ENCODE measurements at places on chromosomes 16 and 17.

GRCh38 chr17:62150471-62150870, 85.4 kb upstream of the MED13 start:
- DNase-seq = no peak

DNA sequence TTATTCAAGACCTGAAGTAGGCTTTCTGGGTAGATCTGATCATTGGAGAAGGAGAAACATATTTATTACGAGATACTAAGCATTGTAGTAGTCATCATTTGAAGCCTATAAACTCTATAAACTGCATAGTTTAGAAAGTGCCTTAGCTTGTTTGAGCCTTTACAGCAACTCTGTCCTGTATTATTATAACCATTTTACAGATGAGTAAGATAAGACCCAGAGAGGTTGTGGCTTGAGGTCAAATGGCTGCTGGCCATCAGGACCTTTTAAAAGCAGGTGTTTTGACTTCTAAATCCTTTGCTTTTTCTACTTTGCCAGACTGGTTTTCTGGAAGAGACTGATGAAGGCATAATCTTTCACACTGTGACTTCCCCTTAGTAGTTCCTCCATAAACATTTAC, 7.1 kb downstream of the USP10 start:
- DNase-seq = no peak

- no peak for DNase-seq
These were observed 14.1 kb downstream of the ALDH3A1 start for GRCh38 chr17:19733953-19734526.

- no peak for DNase-seq
These were observed 77.6 kb upstream of the GSE1 start for GRCh38 chr16:85535352-85536072.

DNA sequence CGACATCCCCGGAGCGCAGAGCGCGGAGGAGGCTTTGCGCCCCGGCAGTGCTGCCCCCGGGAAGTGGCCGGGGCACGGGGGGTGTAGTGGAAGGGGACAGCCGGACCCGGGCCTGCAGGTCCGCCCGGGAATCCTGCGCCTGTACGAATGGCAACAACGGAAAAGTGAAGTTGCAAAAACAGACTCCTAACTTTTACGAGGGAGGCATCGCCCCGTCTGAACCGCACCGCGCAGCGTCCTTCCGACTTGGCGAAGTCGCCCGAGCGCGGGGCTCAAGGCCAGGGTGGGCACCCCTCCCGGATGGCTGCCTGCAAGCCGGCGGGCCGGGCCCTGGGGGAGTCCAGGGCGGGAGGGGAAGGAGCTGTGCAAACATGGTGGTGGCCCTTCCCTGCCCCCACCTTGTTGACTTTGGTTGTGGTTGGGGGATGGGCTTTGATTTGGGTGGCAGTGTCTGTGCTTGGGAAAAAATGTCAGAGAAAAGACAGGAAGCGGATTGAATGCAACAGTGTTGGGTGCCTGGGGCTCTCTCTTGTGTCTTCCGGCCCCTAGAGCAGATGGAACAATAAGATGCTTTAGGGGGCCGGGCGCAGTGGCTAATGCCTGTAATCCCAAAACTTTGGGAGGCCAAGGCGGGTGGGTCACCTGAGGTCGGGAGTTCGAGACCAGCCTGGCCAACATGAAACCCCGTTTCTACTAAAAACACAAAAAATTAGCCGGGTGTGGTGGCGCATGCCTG, 675 bp downstream of the RNF213 start:
- DNase-seq = no peak
